Stimulated activated CD4-positive, alpha-beta T cell treated with anti-CD3 and anti-CD28 coated beads, Interleukin-4, amount 100 ng/mL, for 48 hours (primary cell): ENCODE measurements at places on chromosomes 7 and 10.

- DNase-seq = no peak
These were observed 101.8 kb downstream of the PTPRE start for GRCh38 chr10:128008521-128009250.

- no peak for DNase-seq
These were observed 16.8 kb downstream of the BBIP1 start for GRCh38 chr10:110901954-110902819.

DNA sequence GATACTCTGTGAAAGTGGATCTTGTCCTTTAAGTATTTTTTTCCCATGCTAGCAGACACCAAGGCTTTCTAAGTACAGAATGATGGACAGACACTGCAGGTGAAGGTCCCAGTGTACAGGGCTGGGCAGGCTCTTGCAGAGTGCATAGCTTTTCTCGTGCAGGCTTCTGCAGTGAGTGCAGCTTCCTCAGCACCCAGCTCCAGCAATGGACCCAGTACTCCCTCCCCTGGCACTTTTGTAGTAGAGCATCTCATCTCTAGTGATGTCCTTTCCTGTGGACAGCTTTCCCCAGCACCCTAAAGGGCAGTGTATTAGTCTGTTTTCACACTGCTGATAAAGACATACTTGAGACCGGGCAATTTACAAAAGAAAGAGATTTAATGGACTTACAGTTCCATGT is 104.3 kb downstream of the CUL2 start:
- no peak for DNase-seq

DNA sequence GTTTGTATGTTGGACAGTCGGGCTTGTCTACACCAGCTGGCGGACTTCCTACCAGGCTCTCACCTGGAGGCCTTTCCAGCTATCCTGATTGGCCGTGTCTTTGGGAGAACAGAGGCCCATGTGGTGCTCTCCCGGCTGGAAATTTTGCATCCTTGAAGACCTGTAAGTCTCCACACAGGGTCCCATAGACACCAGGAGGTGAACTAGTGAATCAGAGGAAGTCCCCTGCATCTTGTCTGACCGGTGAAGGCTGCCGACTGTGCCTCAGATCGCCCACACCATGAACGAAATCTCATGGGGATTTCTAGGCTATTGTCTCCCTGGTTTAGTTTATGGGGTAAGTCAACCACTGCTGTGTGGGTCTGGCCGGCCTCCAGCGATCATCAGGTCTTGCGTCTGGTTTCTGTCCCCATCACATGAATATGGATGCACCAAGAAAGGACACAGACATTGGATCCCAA is 108.4 kb upstream of the LYZL2 start:
- DNase-seq = no peak

DNA sequence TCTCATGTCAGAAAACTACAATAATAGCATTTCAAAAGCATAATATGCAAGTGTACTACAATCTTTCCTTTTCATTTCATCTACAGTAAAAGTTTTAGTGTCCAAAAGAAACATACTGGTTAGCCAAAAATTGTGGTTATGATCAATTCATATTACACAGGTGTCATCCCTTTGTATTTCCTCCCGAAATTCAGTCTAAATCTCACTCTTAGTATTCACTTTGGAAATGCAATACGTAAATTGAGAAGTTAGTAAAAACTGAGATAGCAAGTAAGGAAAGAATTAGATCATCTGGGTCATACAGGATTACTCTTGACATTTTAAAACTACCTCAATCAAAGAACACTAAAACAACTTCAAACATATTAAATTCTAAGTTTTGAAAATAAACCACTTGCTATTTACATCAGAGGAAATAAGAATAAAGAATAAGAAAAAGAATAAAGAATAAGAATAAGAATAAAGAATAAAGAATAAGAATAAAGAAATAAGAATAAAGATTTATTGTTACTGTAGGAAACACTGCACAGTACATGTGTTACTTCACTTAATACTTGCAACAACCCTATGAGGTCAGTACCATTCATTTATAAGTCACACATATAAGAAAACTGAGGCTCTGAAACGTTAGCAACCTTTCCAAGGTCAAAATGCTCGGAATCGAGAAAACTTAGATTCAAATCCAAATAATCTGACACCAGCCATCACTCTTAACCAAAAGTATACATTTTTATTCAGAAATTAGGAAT is 10.5 kb downstream of the SNX13 start:
- no peak for DNase-seq

GRCh38 chr10:3354174-3354900 is 181.8 kb upstream of the PITRM1 start:
- no peak for DNase-seq

DNA sequence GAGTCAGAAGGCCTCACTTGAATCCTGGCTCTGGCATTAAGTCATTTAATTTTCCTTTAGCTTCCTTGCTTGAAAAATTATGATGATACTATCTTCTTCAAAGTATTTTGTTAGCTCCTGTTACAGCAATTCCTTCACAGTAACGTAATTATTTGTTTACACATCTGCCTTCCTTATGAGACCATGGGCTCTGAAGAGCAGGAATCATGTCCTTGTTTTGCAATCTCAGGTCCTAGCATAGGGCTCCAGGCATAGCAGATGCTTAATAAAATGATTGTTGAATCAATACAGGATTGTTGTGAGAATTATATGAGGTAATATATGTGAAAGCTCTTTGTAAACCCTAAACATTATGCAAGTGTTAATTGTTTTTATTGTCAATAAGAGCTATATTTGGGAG is 25.5 kb downstream of the KLHDC10 start:
- no peak for DNase-seq

GRCh38 chr10:28089467-28089866 is 90.6 kb upstream of the ODAD2 start:
- no peak for DNase-seq

GRCh38 chr10:18261063-18261610 is 120.9 kb downstream of the CACNB2 start:
- DNase-seq = no peak

GRCh38 chr7:96388620-96389383 is 66.9 kb upstream of the SLC25A13 start:
- no peak for DNase-seq

GRCh38 chr10:110893559-110894179 is 21.9 kb downstream of the PDCD4 start:
- DNase-seq = no peak

DNA sequence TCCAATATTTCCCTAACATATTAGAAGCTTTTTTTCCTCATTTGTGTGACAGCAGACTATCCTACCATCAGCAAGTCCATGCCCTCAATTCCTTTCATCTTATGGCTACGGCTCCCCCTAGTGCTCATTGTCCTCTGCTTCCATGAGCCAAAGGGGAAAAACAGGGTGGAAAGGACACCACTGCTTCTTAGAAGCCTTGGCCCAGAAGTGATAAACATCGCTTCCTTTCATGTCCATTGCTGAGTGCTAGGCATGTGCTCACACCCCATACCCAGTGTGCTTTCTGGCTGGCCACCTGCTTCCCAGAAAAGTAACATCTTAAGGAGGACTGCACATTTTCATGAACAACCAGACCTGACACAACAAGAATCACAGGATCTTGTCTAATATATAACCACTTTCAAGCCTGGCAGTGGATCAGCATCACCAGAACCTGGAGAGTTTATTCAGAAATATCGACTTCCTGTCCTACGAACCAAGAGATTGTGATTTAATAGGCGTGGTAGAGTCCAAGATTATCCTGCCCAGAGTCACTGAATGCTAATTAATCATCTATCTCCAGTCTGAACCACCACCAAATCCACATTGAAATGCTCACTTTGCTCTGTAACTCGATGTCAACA is 650.5 kb upstream of the SORCS1 start:
- no peak for DNase-seq

- no peak for DNase-seq
These were observed 160.7 kb upstream of the MKI67 start for GRCh38 chr10:128286762-128287500.

GRCh38 chr10:84179059-84179710 is 5.6 kb downstream of the GPR15LG start:
- no peak for DNase-seq

DNA sequence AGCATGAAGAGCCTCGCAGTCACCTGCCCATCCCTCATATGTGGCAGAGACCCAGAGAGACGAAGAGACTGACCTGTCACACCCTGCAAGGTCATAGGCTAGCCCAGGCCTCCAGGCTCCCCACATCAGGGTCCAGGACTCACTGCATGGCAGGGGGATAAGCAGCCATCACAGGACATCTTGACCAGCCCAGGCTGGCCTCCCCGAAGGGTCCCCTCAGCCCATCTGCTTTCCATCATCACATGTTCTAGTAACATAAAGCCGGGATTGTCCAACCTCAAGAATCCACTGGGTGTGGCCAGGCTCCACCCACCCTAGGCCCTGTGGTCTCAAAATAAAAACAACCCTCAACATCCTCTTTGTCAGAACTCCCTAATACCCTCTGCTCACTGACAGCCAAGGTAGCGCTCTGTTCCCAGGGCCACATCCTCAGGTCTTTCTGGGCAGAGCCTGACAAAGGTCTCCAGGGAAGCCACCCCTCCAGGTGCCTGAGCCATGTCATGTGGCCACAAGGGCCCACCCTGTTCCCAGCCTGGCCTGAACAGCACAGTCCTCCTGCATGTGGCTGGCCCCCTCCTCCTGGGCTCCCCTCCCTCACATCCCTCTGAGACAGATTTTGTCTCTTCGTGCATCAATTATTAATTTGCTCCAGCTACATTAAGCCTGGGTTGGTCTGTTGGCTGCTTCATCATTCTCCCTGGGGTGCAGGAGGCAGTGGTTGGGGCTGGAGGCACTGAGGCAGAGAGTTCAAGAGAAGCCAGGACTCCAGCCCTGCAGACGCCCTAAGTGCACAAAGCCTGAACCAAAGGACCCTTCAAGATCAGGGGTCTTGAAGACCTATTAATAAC is 131.8 kb upstream of the UNC5B start:
- DNase-seq = no peak

GRCh38 chr7:75986147-75986781 is 8.1 kb downstream of the TMEM120A start:
- no peak for DNase-seq

- no peak for DNase-seq
These were observed 315.2 kb downstream of the GATA3 start for GRCh38 chr10:8369666-8370065.

GRCh38 chr7:114860206-114860605 is 61.7 kb upstream of the MDFIC start:
- no peak for DNase-seq

GRCh38 chr10:20988357-20988983 is 91.4 kb upstream of the NEBL start:
- DNase-seq = no peak

GRCh38 chr7:14209896-14210484 is 220.5 kb upstream of the ETV1 start:
- DNase-seq = no peak

DNA sequence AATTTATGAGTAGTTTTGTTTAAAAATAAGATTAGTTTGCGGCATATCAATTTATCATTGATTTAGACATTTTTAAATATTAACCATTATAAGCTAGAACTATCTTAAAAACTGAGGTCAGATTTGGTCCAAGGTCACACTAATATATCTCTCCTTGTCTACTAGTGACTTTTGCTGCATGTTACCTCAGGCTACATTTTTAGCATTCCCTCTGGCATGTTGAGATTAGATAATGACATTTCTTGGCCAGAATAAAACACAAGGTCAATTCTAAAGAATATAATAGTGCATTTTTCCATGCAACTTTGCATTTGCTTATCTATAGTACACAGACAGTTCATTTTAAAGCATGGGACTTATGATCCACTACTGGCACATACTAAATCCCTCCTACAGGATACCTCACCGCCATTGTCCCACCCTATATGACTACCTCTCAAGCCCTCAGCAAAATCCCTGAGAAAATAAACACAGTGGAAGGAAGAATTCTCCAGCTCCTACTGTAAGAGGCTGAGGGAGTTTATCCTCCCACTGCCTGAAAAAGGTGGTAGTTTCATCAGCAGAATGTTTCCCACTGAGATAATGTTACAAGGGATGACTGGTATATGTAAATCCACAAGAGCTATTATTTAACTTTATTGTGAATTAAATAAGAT is 816.4 kb downstream of the GRM8 start:
- DNase-seq = no peak

DNA sequence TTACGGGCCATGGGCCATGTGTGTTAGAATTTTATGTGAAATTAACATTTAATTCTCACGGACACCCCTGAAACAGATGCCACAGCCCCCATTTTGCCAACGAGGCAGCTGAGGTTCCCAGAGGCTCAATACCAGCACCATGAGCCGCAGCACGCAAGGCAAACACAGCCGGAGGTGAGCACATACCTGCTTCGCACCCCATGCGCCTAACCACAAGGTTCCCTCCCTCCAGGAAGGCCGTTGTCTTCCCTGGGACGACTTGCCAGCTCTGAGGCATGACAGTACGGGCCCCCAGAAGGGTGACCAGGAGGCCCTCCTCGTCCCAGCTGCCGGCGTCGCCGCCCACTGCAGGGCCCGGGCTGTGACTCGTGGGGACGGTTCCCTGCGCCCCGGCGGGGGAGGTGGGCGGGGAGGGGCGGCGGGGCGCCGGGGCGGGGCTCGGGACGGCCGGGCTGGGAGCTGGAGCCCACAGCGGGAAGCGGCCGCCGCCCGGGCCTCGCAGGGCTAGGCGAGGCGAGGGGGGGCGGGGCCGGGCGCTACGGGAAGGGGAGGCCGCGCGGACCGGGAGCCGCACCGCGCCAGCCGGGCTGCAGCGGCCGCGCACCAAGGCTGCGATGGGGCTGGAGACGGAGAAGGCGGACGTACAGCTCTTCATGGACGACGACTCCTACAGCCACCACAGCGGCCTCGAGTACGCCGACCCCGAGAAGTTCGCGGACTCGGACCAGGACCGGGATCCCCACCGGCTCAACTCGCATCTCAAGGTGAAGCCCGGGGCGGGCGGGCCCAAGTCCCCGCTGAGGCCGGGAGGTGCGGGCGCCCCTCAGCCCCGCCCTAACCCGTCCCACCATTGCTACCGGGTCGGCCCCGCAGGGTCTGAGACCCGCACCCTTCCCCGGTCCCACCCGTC is at the start of gene CAV2:
Gene CAV2 (plus strand): TSS at position 571 of the 910 bp plus-strand sequence. CDS start 44 bp downstream, at position 615.
- no peak for DNase-seq

GRCh38 chr7:37218956-37219355 is 229.7 kb downstream of the ELMO1 start:
- DNase-seq = no peak

DNA sequence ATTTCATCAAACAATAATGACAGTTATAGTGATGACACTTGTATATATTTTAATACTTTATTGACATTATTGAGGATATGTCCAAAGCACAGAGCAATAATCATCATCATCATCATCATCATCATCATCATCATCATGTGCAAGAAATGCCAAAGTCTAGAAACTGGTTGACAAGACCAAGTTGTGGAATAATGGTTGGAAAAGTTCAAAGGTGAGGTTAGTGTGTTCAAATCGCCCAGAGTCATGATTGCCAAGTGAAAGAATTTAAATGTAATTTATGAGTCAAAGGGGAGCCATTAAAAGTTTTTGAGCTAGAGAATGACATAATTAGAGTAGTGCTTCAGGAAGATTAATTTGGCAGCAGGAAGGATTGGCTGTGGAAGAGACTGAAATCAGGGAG is 852.4 kb downstream of the SORCS1 start:
- DNase-seq = no peak
